ENCODE measurements at places on chromosomes 12 and 14.

DNA sequence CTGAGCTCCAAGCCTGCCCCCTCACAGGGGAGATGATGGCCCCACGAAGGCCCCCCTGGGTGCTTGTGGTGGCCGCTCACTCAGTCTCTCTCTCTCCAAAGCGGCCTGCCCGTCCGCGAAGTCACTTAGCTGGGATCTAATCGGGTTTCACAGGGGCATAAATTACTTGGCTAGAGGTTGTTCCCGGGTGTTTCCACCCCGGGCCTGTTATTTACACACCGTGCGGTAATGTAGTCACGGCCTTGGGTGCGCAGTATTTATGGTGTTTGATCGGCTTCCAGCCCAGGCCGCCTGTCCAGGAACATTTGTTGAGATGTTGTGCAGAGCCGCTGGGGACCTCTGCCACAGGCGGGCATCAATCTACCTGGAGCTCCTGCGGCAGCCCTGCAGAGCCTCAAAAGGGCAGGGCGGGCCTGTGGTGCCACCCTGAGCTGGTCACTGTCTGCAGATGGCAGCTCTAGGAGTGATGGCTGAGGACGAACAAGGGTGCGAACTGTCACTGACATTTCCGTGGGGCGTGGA, 91.2 kb downstream of the KIF26A start:
- no peak for DNase-seq

DNA sequence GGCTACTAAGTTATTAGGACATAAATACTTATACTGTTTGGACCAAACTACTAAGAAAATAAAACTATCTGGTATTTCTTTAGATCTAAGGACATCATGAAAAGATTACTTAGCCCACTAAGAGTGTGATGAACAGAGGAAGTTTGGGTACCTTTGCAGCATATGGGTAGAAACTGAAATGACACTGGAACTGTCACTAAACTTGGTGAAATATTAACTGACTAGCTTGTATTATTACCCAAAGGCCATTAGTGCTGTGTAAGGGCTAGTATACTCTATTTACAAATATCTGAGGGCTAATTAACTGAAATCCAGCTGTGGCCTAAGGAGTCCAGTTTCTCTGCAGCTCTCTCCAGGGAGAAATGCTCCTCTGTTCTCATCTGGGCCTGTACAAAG, 45.5 kb downstream of the PAWR start:
- DNase-seq, result no peak

DNA sequence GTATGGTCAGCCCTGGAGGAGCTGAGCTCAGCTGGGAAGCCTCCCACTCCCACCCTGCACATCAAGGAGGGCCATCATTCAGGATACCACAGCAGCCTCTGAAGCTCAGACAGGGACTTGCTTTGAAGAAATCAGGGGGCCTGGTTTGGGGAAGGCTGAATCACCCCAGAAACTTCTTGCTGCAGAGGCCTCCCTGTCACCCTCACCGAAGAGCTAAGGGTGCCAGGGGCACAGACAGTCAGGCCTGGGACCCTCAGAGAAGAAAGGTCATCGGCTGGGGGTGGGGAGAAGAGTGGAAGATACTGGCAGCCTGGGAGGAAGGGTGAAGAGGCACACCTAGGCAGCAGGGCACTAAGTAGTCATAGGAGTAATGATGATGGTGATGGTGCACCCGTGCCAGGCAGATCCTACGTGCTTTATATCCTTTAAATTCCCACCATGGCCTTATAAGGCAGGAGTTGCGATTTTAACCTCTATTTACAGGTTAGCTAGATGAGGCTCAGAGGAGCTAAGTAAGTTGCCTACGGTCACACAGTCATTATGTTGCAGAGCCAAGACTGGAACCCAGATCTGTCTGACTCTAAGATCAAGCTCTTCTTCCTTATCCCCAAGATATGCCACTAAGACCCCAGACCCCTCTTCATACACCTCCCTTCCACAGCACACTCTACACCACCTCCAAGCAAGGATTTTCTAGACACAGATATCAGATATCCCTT, 28.5 kb upstream of the PNMA1 start:
- DNase-seq, result no peak

- DNase-seq, result no peak
These were observed 48.1 kb downstream of the ADCK1 start for GRCh38 chr14:77848031-77848430.

- DNase-seq, result no peak
These were observed 25.6 kb downstream of the PSMA6 start for GRCh38 chr14:35317820-35318219.

GRCh38 chr12:22029991-22030390, 16.0 kb upstream of the CMAS start:
- DNase-seq, result no peak

GRCh38 chr12:52367876-52368275, 595 bp upstream of the KRT85 start:
- no peak for DNase-seq

Measured in putamen (tissue), 1 donor.